ENCODE measurements at places on chromosomes 3 and 15.

DNA sequence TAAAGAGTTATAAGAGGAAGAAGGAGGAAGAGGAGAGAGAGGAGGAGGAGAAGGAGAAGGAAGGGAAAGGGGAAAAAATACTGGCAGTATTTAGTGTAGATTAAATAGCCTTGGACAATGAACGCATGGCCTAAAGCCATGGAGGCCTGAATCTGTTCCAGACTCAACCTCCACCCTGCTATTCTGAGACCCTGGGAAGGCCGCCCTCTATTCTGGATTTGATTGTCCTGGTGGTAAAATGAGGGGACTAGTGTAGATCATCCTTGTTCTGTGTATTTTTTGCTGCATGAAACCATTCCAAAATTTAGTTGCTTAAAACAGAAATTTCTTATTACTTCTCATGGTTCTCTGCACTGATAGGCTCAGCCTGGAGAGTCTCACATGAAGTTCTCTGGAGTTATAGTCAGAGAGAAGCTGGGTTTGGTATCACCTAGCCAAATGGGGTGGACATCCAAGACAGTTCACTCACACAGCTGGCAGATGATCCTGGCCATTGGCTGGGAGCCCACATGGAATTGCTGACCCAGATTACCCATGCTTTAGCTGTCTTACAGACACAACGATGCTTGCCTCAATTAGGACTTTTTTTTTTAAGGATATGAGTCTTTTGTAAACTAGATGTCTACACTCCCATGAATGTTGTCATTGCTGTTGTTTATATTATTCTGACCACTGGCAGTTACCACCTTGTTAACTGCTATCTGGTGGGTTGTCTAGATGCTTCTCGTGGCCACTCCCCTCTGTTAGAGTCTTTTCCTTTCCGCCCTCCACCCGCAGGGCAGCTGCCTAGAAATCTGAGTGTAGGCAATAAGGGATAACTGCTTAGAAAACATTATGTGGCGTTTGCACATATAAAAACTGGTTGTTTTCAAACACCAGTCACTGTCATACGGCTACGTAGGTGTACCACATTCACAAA is 149.9 kb downstream of the SST start:
- DNase-seq, result peak; percentile 45

DNA sequence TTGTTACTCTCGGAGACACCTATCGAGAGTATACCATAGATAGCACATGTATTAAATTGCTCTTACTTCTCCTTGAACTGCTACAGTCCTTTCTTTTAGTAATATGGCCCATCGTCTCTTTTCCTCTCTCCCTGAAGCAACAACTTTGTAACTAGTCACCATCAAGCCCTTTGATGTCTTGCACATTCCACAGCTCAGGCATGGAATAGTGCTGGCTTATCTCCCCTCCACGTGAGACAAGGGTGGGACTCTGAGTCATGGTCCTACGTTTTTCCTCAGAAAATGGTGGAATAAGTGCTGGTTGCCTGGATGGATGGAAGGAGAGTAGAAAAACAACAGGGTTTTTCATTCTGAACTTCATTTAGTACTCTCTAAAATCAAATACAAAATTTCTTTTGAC is 163.3 kb upstream of the MBNL1 start:
- DNase-seq, result no peak

DNA sequence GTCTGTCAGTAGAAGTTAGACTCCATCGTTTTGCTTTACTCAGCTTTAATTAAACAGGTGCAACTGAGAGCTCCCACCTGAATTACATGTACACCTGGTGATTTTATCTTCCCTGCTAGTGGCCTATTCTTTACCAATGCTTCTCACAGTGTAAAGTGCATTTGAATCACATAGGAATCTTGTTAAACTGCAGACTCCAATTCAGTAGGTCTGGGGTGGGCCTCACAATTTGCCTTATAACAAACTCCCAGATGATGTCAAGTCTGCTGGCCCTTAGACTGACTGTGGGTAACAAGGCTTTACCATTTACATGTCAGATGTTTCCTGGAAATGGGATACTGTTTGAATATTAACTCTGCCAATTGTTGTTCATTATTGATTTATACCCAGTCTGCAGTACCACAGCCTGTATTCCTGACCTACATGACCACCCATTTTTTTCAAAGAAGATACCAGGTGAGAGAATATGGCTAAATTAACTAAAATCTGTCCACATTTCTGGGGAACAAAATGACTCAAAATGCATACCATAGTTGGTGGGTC is 37.2 kb downstream of the CMSS1 start:
- no peak for DNase-seq

DNA sequence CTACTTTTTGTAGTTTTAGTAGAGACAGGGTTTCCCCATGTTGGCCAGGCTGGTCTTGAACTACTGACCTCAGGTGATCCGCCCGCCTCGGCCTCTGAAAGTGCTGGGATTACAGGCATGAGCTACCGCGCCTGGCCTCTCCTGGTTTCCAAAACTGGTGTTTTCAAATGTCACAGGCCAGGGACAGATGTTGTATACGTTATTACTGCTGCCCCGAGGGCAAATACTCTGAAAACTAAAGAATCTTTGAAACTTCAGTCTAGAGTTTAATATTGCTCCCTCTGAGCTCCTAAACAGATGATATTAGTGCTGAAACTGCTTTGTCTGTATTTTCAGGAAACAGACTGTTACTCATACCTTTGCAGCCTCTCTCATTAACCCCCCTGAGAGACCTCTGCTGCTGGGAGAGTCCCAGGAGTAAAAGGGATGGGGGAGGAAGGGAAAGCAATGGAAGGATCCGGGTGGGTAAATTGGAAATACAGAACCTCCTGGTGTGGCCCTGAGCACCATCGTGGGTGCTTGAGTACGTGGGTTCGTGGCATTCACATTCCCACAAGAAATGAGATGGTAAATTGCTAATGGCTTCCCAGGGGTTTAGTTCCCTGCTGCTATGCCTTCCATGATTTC is 96.3 kb upstream of the IGF1R start:
- no peak for DNase-seq

- DNase-seq, result peak; percentile 19
These were observed 4.3 kb downstream of the PROS1 start for GRCh38 chr3:93969443-93969842.

- DNase-seq, result no peak
These were observed 17.1 kb downstream of the LDHAL6B start for GRCh38 chr15:59223736-59224135.

DNA sequence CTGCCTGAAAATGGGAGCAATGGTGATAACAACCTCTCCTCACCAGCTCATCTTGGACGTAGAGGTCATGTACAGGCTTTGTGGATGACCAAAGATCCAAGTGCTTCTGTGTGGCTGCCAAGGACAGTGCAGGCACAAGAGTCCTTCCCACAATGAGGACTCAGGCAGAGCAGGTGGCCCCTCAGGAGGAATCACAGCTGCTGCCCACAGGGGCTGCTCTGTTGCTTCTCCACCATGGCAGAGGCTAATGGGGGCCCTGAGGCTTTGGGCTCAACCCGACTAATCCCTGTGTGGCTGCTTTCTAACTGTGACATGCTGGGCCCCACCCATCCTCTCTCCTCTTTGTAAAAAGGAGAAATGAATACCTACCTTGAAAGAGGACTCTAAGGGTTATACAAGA is 58.1 kb upstream of the MRPS22 start:
- no peak for DNase-seq

DNA sequence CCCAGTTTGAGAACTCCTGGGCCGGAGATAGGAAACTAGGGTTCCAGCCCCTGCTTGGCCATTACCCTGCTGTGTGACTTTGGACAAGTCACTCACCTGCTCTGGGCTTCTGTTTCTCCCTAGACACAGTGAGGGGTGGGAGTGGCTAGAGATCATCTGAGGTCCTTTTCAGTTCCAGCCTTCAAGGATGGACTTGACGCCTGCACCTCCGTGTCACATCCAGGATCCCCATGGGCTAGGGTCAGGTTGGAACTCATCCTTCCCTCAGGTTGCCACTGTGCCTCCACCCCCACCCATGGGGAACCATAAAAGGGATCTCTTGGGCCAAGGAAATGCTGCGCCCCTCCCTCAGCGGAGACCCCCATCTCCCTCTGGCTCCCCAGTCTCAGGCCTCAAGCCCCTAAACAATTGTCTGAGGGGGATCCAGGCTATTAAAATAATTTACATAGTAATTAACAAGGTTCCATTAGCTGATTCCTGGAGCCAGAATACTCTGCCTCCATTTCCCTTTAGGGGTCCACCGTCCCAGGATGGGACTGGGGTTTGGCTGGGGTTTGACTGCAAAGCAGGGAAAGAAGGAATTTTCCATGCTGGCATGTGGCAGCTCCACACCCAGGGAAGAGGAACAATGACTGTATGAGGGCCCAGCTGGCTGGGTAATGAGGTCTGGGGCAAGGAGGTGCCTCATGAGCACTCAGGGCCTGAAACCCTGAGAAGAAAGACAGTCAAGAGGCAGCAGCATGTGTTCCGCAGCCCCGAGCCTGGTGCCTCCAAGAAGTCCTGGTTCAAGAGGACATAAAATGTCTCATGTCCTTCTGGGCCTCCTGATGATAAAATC is 177.7 kb downstream of the SMAD6 start:
- peak; percentile 30 for DNase-seq

- DNase-seq, result peak; percentile 30
These were observed 50.1 kb downstream of the ITGB5 start for GRCh38 chr3:124837065-124837464.

GRCh38 chr15:39300451-39301153 is 280.3 kb upstream of the THBS1 start:
- DNase-seq, result peak; percentile 41

DNA sequence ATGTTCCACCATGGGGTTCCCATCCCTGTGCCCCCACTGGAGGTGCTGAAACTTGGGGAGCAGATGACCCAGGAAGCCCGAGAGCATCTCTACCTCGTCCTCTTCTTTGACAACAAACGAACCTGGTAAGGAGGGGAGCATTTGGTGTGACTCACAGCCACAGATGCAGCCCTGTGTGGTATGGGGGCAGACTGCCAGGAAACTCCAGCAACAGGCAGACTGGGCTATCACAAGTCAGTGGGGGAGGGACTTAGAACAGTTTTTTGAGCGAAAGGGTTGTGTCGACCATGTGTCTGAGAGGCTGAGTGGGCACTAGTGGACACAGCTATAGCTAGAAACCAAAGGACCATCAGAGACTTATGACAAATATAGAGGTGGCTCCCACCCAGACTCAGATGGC is 3.4 kb upstream of the OGG1 start:
- peak; percentile 36 for DNase-seq

GRCh38 chr3:62378311-62378789 is 5.0 kb upstream of the FEZF2 start:
- no peak for DNase-seq

DNA sequence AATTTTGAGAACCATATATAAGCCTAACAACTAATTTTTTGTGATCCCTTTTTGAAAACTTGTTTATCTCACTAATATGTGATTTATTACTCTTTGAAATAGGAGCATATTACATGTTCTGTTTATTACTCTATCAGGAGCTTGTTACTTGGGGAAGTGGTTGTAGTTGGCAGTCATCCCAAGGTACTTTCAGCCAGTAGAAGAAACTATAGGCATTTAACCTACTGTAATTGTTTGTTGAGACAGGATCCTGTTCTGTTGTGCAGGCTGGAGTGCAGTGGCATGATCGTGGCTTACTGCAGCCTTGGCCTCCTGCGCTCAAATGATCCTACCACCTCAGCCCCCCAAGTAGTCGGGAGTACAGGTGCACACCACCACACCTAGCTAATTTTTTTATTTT is 195.6 kb downstream of the TCF12 start:
- DNase-seq, result no peak

DNA sequence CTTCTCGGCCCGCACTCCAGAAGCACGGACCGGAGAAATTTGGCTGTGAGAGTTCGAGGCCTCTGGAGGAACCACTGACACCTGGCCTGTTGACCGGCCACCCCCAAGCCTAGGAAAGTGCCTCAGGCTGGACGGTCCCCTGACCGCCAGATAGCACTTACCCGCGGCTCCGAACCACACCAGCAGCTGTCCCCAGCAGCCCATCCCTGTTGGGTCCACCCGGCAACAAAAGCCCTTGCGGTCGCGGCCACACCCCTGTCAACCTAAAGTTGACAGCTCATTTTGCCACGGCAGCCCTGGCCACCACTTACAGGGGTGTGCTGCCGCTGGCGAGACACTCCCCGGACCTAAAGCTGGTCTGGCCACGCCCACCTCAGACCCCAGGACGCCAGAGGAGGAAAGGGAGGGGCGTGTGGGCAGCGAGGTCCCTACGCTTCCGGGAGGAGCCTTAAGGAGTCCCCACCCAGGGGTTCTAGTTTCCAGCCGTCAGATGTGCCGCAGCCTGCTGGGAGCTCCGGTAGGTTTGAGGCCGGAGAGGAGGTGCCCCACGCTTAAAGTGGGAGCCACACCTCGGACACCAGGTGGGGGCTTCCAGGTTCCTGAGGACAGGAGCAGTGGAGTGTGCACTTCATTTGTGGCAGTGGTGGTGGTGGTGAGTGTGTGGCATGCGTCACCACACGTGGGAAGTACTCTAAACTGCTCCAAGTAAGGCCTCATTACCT is at the start of gene LTK:
Gene LTK (minus strand): TSS at position 322 of the 722 bp plus-strand sequence. CDS start 118 bp downstream, at position 204.
- no peak for DNase-seq

DNA sequence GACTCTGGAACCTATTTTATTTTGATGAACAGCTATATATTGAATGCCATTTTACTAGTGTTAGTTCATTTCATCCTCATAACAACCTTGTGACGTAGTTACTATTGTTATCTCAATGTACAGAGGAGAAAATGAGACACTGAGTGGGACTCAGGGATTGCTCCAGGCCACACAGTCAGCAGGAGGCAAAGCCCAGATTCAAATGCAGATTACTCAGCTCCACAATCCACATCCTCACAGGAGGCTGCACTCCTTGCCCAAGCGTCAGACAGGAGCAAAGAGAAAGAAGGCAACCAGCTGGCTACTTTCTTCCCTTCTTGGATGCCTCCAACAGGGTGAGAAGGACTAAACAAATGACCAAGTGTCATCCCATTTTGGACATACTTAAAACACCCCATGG is 92.0 kb upstream of the CCDC54 start:
- DNase-seq, result no peak

DNA sequence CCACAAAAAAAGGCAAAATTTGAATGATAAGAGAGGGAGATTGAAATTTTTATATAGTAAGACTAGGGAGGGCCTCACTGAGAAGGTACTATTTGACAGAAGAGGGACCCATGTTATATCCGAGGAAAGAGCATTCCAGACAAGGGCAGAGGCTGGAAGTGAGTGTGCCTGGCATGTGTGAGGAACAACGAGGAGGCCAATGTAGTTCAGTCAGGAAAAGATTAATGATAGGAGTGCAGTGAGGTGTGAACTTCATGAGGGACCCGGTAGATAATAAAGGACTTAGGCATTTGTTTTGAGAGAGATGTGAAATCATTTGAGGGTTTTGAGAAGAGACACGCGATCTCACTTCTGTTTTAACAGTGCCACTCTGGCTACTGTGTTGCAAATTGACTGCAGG is 36.3 kb downstream of the ASTE1 start:
- DNase-seq, result no peak

GRCh38 chr15:43268111-43269105 is 1.7 kb upstream of the TGM5 start:
- DNase-seq, result peak; percentile 41

- DNase-seq, result no peak
These were observed 23.9 kb upstream of the RHO start for GRCh38 chr3:129504471-129505100.

GRCh38 chr3:159964166-159964973 is 24.3 kb upstream of the IL12A start:
- peak; percentile 63 for DNase-seq

All from GM03348 (cell line).